Right renal cortex interstitium (tissue), 3 donors: ENCODE measurements at places on chromosomes 12 and 14. TPM values are rescaled to one million over a fixed set of nuclear protein-coding genes. Genes with fewer than 3 reads are reported as not detected.

The NRIP2 gene
- polyA plus RNA-seq = 34.1 TPM

The SLCO1C1 gene
- 0.71 TPM for polyA plus RNA-seq

The EID3 gene
- polyA plus RNA-seq = 4.4 TPM

The PTGDR gene
- 0.18 TPM for polyA plus RNA-seq

The CS gene
- 217 TPM for polyA plus RNA-seq

The AVPR1A gene
- 11.0 TPM for polyA plus RNA-seq

The CLEC1B gene
- 0.87 TPM for polyA plus RNA-seq

The ASB2 gene
- 0.24 TPM for polyA plus RNA-seq

The PLBD2 gene
- polyA plus RNA-seq = 15.6 TPM

The RAP1B gene
- 193 TPM for polyA plus RNA-seq

DNA sequence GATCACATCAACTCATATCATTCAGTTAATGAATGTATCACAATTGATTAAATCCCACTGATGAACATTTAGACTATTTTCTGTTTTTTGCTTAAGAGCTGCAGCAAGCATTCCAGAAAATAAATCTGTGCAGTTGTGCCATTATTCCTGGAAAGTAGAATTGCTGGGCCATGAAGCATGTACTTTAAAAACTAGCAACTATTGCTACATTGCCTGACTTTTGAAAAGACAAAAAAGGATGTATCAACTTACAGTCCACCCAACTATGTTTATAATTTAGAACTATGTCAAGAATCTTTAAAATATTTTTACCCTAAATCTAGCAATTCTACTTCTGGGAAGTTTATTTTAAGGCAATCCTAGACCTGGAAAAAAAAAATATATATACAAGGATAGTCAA lies 33.4 kb upstream of the ERGIC2 start:
- no peak for DNase-seq

DNA sequence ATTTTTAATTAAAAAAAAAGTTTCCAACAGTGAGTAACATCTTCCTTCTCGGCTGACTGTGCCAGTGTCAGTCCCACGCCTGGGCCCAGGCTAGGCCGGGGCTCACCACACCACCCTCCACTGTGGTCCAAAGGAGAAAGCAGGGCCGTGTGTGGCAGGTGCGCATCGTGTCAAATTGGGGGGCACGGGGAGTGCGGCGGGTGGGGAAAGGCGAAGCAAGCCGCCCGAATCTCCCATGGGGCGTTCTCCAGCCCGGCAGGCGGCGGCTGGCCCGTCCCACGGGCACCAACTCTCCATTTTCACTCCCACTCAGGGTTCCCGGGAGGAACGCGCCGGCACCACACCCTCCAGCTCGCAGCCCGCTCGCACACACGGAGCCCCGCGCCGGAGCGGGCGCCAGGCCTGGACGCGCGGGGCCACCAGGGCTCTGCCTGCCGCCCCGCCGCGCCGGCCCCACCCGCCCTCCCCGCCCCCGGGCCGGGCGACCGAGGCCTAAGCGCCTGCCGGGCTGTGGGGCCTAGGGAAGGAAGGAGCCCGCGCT lies 604 bp downstream of the EEA1 start:
- peak; percentile 5 for DNase-seq

- no peak for DNase-seq
Measured at GRCh38 chr14:61492474-61492873, 171.1 kb downstream of the PRKCH start.

DNA sequence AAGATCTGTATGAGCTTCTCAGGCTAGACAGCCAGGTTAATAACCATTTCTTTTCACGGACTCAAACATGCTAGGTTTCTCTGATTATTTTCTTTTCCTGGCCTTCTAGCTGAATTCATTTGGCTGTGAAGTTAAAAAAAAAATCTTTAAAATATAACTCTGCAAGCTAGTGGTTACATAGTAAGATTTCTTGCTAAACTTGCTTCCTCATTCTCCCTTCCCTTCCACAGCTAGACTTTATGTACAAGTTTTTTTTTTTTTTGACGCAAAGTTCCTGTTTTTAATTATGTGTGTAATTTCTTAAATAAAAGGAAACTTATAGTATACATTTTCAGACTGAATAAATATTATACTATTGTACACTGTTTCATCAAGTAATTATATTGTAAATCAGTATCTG lies 145.4 kb downstream of the TMTC2 start:
- DNase-seq = no peak

DNA sequence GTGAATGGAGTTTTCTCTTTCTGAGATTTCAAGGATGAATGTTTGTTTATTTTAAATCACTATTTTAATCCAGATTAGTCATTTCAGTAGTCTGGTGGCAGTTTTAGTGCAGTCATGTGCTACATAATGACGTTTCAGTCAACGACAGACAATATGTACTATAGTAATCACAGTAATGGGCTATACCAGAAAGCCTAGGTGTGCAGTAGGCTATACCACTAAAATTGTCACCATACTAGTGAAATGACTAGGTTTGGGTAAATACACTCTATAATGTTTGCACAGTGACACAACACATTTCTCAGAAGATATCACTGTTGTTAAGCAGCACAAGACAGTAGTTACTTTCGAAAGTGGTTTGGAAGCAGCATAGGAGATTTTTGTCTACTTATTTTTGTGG lies 203.1 kb downstream of the ETNK1 start:
- DNase-seq = no peak

DNA sequence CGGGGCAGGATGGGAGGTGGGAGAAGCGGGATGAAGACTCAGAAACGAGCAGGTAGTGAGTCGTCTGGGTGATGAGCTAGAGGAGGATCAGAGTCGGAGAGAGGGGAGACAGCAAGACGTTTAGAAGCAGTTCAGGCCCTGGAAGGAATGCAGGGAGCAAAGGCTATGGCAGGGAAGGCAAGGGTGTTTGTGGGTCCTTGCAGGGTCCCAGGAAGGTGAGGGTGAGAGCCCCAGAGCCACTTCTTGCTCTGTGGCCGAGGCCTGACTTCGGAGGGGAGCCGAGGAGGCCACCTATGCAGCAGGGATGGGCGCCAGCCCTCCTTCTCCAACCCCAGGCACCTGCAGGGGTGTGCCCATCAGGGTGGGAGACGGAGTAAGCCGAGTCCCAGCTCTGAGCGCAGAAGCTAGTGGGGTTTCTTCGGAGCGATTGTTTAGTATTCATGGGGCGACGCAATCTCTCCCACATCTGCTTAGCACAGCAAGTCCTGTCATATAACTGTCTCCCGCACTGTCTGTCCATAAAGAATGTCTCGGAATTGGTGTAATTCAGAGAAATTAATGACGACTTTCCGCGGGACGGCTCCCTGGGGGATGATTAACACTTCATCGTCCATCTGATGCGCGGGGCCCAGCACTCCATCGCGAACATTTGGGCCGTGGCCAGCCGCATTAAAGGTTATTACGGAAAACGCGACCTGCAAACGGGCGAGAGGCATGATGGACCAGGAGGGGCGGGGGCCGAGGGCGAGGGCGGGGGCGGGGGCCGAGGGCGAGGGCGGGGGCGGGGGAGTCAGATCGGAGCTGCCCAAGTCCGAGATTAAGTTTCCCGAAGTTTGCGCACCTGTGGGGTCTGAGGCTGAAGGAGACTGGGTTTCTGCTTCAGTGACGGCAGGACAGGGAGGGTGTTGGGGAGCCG lies 12.2 kb upstream of the CALCOCO1 start:
- DNase-seq = no peak

GRCh38 chr14:101599234-101599885 lies 38.1 kb downstream of the DIO3 start:
- DNase-seq = no peak

GRCh38 chr14:102764220-102764671 lies 13.0 kb upstream of the TRAF3 start:
- DNase-seq = no peak

DNA sequence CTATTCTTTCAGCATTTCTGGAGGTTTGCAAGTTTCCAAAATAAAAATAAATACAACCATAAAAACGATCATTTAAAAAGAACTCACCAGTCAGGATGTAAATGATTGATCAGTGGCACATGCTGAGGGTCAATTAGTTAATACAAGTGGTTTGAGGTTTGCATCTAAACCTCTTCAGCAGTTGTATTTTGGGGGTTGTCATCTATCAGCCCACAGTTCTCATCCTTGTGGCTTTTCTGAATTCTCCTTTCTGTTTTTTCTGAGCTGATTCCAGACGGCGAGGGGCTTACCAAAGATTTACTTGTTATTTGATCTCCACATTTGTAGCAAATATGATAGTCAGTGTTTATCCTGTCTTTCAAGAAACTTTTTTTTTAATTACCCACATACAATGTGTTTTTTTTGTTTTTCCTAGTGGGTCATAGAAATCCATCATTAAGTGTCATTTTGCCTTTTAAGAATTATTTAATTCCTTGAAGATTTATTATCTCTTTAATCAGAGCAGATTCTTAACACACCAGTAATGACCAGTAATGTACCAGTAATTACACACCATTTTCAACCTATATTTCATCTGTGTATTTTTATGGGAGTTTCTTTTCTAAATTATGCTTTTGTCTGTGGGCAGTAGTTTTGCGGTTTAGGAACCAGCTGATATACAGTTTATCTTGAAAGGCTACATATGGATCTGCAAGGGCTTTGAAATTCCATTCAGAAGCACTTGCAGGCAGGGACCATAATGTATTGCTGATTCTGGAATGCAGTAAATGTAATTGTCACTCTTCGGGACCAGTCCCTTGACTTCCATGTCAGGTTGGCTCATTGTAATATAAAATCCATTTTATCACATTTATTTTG lies 56.3 kb upstream of the DAAM1 start:
- DNase-seq = no peak

DNA sequence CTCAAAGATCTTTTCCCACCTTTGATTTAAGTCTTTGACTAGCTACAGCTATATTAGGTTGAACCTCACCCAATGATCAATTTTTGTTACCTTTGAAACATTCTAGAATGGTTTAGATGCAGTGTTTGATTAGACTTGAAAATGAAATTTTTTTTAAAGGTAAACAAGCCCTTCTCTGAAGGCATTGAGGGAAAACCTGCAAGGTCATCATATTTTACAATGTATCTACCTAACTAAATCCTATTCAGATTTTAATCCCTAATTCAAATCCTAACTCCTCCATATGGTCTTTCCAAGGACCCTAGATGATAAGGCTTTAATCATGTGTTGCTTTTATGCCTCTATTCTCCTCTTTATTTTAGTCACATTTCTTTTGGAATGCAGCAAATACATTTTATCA lies 95.4 kb downstream of the ALG10B start:
- DNase-seq = no peak

DNA sequence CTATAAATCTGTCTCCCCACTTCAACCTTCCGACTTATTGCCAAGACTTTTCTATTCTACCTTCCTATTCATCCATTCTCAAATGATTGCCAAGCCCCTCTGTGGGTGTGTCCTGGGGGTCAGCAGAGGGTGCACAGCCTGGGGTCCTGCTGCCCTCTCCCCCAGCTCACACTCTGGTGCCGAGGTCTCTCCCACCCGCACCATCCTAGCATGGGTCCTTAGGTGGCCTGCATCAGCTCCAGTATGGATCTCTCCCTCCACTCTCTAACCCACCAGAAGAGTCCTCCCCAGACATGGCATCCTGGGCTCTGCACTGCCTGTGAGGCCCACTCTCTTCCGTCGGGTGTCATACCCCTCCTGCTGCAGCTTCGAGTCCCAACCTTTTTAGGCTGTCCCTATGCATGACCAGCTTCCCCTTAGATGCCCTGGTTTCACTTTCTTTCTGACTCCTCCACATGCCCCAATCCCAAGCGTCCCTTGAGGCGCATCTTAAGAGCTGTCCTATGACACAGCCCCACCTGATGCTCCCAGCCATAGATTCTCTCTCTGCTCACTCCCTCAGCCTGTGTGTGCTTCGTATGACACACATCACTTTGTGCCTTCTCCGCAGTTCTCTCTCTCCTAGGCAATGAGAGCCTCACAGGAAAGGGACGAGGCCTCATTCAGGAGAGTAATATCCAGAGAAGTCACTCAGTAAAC lies 43.9 kb downstream of the GIT2 start:
- DNase-seq = no peak

- DNase-seq = no peak
Measured at GRCh38 chr12:123092866-123093265, 58.0 kb downstream of the PITPNM2 start.

- no peak for DNase-seq
Measured at GRCh38 chr12:131505561-131505960, 205.3 kb upstream of the SFSWAP start.

GRCh38 chr12:20457582-20457981 lies 89.2 kb downstream of the PDE3A start:
- no peak for DNase-seq

DNA sequence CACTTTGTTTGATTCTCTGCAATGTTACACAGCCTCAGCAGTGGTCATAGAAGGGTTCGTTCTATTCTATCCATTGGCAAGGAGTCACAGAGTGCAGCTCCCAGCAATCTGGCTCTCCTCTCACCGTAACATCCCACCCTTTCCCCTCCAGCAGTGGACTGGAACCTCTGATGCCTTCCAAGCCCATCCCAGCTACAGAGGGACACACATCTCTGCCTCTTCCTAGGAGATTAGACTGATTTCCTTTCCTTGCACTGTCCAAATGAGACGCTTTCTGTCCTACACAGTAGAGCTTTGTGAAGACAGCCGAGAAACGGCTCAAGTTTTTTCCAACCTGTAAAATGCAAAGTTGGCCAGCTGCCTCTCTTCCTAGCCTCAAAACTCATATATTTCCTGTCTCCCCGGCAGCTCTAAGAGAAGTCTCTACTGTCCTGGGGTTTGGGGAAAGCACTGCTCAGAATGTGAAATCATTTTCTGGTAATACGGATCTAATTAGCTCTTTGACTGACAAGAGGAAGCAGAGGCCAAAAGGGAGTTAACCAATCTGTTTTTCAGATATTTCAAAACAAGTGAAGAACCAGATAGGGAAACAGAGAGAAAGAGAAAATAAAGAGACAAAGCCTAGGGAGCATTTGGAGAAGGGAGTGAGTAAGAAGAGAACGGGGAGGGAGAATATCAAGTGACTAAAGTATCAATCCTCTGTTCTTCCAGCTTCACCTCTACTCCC lies 516 bp downstream of the NINJ2 start:
- no peak for DNase-seq

DNA sequence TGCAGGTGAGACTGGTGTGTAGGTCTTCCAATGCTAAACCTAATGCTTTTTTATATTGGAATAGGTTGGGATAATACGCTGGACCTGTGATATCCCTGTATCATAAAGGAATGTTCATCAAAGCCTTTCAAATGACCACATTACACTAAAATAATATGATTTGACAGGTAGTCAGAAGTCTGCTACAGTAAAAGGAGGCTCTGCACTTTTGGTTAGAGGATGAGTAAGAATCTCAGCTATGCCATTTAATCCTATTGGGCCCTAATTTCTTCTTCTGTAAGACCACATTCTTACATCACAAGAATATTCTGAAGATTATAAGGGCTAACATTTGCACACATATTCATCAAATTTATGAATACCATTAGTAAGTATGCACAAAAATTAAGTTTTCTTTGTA lies 250.5 kb upstream of the FLRT2 start:
- no peak for DNase-seq

- DNase-seq = no peak
Measured at GRCh38 chr12:62800707-62801400, 134.1 kb downstream of the PPM1H start.

- no peak for DNase-seq
Measured at GRCh38 chr12:85713373-85713772, 122.8 kb downstream of the RASSF9 start.

GRCh38 chr14:24255931-24256711 lies 6.9 kb downstream of the TGM1 start:
- no peak for DNase-seq

- DNase-seq = no peak
Measured at GRCh38 chr12:47808050-47808449, 11.7 kb downstream of the HDAC7 start.

GRCh38 chr14:65336191-65336591 lies 76.3 kb upstream of the FUT8 start:
- no peak for DNase-seq

GRCh38 chr12:78562368-78563205 lies 302.0 kb upstream of the SYT1 start:
- no peak for DNase-seq
